PC-3 (cell line): ENCODE measurements at places on chromosomes 1 and 21.

GRCh38 chr1:175417316-175417715 is 224.7 kb upstream of the KIAA0040 start:
- DNase-seq: no peak

DNA sequence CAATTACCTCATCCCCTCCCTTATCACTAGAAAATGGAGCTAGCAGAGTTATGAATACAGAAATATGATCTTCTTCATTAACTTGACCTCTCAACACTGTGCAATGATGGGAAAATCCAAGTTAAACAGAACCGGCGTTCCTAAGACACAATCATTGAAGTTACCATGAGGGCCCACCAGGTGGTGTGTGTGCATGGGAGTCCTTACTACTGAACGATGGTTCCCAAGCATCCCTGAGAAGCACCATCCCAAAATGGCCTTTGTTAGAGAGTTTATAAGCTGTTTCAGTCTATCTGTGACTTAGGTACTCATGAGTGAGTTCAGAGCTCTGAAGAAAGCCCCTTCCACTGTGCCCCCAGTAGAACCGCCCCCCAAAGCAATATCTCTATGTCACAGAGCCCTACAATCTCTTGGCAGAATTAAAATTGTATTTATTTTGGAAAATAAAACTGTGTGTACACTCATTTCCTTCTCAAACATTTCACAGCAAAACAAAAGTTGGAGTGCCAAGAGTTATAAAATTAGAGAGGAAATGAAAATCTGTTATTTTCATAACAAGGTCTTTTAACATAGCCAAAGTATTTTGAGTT is 56.8 kb downstream of the PLD5 start:
- DNase-seq: peak; percentile 87

DNA sequence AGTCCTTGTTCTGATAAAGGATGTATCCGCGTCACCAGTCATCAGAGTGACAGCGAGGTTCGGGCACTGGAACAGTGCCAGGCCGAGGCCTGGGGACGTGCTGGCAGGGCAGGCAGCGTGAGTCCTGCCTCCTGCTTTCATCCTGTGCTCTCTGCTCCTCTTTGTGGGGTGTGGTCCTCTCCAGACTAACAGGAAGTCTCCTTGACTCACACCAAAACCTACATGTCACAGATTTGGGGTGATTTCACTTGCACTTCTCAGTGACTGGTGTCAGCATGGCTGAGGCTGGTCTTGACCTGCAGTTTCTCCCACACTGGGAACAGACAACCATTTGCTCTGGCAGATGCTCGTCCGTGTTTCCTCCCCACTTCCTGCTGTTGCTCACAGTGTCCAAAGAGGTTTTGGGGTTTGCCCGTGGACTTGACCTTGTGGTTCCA is 8.8 kb upstream of the NLRP3 start:
- peak; percentile 68 for DNase-seq

DNA sequence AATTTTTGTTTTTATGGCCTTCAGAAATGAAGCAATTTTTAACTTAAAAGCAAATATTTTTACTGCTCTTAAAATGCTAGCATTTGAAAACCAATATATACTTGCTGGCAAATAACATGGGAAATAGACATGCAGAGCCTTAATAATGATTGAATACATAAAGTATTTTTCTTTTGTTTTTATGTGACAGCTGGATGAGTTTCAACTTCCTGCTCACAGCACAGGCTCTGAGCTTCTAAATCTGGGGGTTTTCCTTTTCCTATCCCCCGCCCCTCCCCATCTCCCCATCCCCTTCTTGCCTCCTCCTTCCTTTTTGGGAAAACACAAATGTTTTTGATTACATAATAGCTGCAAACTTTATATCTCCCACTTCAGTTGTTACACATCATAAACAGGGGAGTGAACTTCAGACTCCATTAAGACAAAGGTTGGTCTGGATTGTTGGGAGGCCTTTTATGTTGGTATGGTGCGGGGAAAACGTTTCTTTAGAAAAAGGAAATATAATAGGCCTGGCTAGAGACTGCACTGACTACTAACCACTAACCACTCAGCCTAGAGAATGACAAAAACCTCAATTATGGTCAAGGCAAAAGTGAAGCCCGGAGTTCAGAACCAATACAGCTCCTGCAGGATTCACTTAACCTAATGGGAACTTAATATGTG is 116.1 kb upstream of the GORAB start:
- DNase-seq: no peak

- peak; percentile 56 for DNase-seq
Measured at GRCh38 chr1:205301205-205301821, 20.2 kb downstream of the NUAK2 start.

GRCh38 chr1:64550510-64550909 is 80.6 kb downstream of the CACHD1 start:
- no peak for DNase-seq

- no peak for DNase-seq
Measured at GRCh38 chr21:44710756-44711326, 531 bp downstream of the TSPEAR start.

GRCh38 chr1:116147114-116147510 is 35.9 kb downstream of the MAB21L3 start:
- DNase-seq: no peak

GRCh38 chr1:169513208-169513607 is 27.5 kb upstream of the SLC19A2 start:
- no peak for DNase-seq

DNA sequence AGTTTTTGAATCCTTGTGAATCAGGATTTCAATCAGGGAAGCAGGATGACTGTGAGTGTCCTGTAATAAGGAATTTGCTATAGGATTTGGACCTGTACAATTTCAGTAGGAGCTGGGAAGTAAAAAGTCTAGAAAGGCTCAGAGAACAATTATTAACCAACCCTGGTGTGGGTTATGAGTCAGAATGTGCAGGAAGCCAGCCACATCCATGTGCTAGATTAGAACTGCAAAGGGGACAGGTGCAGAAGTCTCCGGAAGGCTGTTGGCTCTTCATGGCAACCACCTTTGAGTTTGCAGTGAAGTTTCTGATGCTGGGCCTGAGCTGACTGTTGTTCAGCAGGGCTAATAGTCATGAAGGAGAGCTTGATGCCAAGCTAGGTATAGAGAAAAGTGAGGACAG is 70.7 kb downstream of the SPATA46 start:
- DNase-seq: peak; percentile 70

DNA sequence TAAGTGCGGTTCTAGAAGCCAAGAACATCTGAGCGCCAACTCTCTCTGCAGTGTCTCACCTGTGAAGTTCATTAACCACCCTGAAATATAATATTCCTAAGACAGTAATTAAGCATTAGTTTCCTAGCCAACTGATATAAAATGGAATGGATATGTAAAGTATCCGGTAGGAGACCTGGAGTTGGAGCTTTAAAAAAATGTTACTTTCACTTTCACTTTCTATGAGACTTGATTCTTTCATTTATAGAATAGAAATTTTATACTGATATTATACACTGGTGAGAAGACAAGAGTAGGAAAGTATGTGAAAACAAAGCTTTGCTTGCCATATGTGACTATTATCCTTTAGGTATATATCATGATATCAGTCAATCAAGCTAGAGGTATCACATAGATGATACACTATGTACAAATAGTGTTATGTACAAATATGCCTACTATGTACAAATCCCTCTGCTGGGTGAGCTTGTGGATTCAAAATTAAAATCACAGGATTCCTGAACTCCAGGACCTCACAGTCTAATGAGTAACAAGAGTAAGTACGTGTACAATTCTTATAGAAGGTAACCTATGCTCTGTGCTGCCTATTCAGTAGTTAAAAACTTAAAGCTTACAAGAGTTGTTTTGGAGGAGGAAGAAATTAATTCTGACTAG is 934.2 kb downstream of the TTLL7 start:
- no peak for DNase-seq

DNA sequence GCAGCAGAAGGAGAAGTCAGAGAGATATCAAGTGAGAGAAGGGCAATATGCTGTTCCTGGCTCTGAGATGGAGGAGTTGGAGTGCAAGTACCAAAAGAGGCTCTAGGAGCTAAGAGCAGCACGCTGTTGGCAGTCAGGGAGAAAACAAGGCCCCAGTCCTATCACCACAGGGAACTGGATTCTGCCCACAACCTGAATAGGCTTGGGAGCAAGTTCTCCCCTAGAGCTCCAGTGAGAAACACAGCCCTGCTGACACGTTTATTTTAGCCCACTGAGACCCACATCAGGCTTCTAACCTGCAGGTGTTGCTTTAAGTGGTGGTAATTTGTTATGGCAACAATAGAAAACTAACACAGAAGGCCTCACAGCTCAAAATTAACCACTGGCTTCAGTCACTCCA is 31.8 kb upstream of the ZNF644 start:
- no peak for DNase-seq

DNA sequence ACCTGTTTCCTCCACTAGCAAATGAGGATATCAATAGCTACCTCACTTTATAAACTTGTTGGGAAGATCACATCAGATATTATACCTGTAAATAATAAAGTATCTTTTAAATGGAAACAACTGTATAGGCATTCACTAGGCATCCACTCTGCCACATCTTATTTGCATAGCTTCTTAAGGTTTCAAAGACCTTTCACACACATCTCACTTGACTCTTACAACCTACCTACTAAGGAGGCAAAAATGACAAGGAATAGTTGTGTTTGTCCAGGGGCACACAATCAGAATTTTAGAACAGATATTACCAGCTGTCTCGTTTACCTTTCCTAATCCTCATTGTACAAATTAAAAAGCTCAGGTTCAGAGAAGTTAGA is 51.5 kb downstream of the VANGL2 start:
- no peak for DNase-seq

GRCh38 chr1:190436615-190437014 is 41.0 kb downstream of the BRINP3 start:
- peak; percentile 69 for DNase-seq

- no peak for DNase-seq
Measured at GRCh38 chr1:119794876-119795240, 16.4 kb downstream of the REG4 start.

DNA sequence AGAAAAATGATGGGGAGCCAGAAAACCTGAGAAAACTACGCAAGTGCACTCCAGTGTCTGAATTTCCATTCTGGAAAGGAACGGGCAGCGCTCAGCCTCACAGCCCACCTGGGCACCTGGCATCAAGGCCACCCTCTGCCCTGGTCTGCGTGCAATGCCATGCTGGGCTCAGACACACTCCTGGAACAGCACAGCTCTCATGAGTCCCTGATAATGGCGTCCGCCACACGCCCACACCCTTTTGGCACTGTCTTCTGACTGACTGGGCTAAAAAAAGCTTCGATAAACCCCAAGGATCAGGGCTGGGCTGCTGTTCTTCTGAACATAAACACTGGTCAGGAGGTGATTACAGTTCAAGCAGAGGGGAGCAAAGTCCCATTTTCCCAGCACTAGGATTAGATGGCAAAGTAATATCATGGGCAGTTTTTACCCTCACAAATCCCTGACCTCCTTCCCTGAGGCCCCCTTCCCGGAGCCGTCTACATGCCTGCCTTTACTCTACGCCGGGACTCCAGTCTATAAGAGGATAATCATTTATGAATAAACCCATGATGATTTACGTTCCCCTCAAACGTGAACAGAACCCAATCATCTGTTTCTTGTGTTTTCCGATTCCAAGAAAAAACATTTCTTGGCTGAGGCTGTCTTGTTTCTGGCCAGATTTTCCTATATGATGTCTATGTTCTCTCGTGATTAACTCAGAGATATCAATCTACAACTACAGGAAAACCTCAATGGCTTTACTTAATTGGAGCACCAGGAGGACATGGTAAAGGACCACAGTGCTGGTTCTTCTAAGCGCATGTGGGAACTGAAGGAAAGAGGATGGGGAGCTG is 22.6 kb downstream of the RCAN1 start:
- no peak for DNase-seq

GRCh38 chr1:101769520-101769919 is 227.2 kb downstream of the OLFM3 start:
- DNase-seq: peak; percentile 51
